Dermis microvascular lymphatic vessel endothelial cell (primary cell): ENCODE measurements at places on chromosomes 12 and 14.
A peak's percentile ranks its signal among the peaks of the same experiment; 100 is the strongest.

- DNase-seq: no peak
Measured at GRCh38 chr14:33406766-33407165, 468.1 kb downstream of the NPAS3 start.

GRCh38 chr14:72723858-72724530 is 169.9 kb downstream of the DPF3 start:
- DNase-seq: peak; percentile 43

- DNase-seq: peak; percentile 60
Measured at GRCh38 chr12:96395236-96395635, 5.0 kb downstream of the CDK17 start.

DNA sequence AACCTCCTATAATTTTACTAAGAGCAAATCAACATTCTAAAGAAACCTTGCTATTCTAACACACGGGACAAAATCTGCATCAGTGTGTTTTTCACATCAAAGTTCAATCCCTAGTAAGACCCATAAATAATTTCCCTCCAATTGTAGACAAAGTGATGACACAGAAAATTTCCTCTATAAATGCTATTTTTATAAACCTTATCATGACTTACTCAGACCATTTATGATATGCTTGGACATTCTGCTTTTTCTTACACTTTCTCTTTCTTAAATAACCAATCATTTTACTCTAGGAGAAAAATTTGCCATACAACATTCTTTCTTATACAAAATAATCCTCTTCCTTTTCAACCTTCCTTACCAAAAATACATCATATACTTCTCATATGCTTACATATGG is 67.0 kb downstream of the SDR9C7 start:
- no peak for DNase-seq

- DNase-seq: no peak
Measured at GRCh38 chr12:91037276-91037675, 20.5 kb downstream of the KERA start.

DNA sequence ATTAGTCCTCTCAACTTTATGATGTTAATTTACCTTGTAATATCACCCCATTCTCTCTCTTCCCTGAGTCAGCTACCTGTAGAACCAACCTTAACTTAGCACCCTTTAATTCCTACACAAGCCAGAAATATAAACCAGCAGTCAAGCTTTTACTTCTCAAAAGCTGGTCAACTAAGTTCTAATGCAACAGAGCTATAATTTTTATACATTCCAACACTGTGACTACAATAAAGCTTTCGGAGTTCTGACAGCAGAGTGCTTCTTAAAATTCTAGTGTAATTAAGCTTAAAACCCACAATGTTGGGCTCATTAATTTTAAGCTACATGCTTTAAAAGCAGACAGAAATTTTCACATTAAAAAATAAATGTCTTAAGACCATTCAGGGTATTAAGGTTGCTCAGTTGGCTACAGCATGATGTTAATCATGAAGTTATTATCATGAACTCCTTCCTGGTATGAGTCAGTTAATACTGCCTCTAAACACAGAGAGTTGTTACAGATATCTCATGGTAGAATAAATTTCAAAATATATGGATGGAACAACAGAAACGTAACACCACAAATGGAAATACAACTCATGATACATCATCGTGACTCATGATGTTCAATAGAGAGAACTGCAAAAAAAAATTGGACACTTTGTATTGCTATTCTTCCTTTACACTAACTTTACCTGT is 126.7 kb downstream of the EPS8 start:
- peak; percentile 64 for DNase-seq

- no peak for DNase-seq
Measured at GRCh38 chr14:91125271-91125660, 11.4 kb downstream of the DGLUCY start.

- peak; percentile 33 for DNase-seq
Measured at GRCh38 chr12:119060847-119061796, 79.8 kb downstream of the SRRM4 start.

DNA sequence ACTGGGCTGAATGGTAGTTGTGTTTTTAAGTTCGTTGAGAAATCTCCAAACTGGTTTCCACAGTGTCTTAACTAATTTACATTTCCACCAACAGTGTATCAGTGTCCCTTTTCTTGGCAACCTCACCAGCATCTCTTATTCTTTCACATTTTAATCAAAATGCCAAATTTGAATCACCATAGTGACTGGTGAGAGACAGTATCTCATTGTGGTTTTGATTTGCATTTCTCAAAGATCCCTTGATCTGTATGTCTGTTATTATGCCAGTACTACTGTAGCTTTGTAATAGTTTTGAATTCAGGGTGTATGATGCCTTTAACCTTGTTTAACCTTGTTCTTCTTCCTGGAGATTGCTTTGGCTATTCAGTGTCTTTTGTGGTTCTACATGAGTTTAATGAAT is 2.2 kb upstream of the EIF2S3B start:
- DNase-seq: no peak

DNA sequence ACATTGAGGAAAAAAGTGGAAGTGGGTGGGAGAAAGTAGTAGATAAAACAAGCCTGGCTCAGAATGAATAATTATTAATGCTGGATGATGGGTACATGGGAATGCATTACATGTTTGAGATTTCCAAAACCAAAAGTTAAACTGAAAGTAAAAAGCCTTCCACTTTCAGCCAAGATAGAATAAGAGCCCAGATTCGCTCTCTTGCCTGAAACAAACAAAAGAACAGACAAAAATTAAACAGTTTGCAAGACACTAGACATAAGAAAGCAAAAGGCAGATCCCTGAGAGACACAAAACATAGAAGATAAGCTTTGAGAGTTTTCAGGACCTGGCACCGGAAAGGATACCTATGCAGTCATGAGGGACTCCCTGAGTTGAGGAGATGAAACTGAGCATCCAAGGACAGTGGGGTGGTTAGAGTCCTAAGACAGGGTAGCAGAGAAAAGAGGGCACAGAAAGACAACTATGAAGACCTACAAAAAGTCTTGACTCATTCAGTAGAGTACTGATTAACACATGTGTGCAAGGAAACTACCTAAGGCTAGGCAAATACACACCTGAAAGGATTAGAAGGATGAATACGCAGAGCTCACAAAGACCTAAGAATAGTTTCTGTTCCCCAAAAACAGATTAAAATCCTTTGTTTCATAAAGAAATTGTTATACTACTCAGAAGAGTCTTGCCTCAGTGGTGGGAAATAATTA is 54.1 kb downstream of the CEP83 start:
- no peak for DNase-seq

DNA sequence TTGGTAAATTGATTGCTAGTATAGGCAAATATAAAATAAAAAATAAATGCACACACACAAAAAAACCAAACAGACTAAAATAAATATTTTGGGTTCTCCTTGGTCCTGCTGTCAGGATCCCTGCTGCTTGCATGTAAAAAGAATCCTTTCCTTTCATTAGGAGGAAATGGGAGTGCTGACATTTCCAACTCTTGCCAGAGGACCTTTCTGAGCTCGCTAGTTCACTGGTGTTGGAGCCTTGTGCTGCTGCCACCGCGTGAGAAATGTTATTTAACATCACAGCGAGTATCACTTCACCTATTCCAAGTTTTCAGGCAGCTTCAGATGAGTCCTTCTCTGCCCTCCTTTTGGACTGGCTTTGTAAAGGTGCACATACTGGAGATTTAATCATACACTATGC is 358.9 kb downstream of the NPAS3 start:
- no peak for DNase-seq

DNA sequence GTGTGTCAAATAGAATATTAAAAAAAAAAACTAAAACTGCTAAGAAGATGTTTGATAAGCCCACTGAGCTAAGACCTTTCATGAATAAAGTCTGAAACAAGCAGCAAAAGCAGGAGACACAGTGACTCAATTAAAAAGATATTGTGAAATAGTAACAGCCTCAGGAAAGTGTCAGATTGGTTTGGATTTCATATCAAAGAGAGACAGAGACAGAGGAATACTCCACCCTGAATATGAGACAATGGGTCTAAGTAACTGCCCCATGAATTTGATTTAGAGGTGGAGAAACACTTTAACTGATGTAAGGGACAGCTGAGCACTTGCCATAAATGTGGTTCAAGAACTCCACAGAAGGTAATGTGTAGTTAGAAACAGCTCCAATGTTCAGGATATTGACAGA is 277.9 kb upstream of the FOXG1 start:
- no peak for DNase-seq

DNA sequence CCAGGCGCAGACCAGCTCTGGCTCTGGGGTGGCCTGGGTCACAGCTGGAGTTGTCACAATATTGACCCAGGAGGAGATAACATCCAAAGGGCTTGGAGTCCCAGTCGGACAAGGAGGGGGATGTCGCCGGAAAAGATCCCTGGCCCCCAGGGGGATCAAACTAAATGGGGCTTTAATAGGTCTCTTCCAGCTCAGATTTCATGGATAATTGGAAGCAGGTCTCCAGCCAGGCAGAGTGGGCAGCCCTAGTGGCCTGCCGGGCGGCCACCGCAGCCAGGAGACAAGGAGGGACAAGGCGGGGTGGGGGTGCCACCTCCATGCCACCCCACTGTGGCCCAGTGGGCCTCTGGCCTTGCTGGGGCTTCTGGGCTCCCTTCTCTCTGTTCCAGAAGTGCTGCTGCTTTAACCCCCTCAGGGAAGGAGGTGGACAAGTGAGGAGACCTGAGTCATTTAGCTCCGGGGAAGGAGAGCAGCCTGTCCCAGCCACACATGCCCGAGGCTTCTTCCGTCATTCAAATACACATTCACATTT is 23.1 kb upstream of the PGF start:
- no peak for DNase-seq

DNA sequence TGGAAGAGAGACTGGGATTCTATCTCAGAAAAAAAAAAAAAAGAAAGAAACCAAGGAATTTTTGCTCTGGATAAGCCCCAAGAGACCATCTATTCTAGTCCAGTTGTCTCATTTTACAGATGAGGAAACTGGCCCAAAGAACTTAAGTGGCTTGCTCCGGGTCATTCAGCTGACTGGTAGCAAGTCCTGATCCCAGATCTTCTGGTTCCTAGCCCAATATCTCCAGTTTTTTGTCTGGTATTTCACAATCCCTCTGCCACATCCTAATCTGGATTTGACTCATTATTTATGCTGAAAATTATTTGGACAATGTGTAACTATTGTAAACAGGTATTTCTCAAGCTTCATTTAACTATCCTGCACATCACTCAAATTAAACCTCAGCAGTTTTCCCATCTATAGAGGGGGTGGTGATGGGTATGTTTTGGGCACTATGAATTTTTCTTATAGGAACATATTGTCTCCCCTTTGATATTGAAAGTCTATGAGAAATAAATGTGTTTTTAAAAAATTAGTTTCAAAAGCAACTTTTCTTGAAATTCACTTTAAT is 43.4 kb downstream of the PPP2R5E start:
- no peak for DNase-seq

DNA sequence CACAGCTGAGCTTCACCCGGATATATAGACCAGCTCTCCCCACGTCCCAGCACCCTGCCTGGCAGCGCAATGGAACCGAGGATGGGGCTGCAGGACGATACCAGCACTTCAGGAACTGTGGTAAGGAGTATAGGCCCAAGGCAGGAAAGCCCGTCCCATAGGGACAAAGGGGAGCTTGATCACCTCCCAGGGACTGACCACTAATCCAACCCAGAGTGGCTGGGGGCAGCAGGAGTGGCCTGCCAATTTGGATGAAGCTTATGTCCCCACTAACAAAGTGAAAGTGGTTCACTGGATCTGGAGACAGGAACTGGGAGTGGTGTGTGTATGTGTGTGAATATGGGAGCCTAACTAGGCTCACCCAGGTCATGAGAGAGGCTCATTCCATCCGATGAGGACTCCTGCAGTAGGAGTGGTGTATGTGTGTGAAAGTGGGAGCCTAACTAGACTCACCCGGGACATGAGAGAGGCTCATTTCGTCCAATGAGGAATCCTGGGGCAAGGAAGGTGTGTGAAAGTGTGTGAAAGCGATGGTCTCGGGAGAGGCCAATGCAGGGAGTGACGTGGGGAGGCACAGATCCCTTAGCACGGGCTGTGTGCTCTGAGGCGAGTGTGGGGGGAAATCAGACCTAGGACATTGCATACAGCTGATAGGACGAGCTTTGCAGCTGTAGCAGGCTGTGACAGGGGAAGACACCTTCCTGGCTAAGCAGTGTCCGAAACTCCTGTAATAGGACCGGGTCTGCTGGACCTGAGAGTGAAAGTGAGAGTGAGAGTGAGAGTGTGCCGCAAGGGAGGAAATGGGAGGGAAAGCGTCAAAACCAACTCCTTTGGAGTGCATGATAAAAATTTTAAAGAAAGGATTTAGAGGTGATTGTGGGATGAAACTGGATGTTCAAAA is 25.7 kb downstream of the KLRK1 start:
- peak; percentile 25 for DNase-seq

- no peak for DNase-seq
Measured at GRCh38 chr12:98343002-98343567, 172.3 kb upstream of the TMPO start.
